ENCODE measurements at places on chromosomes 7 and 10. TPM values are rescaled to one million over a fixed set of nuclear protein-coding genes. Genes with fewer than 3 reads are reported as not detected.
A peak's percentile ranks its signal among the peaks of the same experiment; 100 is the strongest.

- no peaks in the 10 kb centered on the region for H3K27me3 ChIP-seq
- no peak overlapping the region for H3K27ac ChIP-seq
- peaks cover 8% of the 10 kb centered on the region for H3K4me1 ChIP-seq
- no peaks in the 10 kb centered on the region for H3K36me3 ChIP-seq
- H3K4me3 ChIP-seq: no peak overlapping the region
Observed at GRCh38 chr10:102665904-102666509, 21.7 kb downstream of the TRIM8 start.

SUGCT gene
- 9.6 TPM for total RNA-seq

DNA sequence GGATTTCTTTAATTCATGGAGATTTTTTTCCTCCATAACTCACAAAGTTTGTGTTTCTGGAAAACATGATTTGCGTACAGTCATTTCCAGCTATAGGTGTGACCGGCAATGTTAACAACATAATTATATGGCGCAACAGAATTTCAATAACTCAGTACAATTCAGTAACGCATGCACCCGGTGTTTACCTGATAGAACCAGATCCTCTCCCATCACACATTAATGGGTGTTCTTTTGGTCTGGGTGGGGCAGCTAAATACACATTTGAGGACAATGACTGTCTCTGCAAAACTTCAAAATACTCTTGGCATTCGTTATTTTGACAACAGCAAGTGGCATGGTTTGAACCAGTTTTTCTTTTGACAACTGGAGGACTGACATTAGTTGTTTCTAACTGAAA, 102.3 kb downstream of the KLF6 start:
- DNase-seq: no peak
- H3K4me3 ChIP-seq: no peak overlapping the region
- no peaks in the 10 kb centered on the region for H3K4me1 ChIP-seq

DNA sequence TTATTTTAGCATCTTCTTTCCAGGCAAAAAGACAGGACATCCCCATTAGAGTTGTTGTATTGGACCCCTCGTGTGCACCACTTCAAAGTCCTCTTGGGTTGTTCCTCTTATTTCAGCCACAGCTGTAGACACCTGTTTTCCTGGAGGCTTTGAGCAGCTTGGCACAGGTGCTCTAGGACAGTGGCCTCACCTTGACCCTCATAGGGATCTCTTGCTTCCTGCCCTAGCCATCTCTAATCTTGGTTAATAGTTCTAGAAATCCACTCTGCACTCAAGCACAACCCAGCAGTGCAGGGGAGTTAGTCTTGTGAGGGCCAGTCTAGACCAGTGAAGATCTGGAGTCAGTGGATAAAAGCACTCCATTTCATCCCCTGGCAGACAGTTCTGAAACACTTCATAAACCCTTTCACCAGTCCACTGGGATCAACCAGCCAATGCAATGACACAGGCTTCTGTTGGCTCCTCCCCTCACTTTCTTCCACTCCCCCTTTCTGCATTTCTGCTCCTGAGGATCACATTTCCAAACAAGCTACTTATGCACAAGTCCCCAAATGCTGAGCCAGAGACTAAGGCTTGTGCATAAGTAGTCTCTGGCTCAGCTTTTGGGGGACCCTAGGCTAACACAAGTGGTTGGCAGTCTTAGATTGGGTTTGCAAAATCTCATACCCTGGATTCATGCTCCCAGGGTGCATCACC, 131.5 kb upstream of the LAMB4 start:
- no peak overlapping the region for H3K27ac ChIP-seq
- DNase-seq: no peak
- no peaks in the 10 kb centered on the region for H3K4me1 ChIP-seq
- no peaks in the 10 kb centered on the region for H3K36me3 ChIP-seq

CNNM1 gene
- total RNA-seq: not detected

- peak within 1 kb of the TSS; percentile 72 for H3K27ac ChIP-seq
- H3K4me3 ChIP-seq: peak within 1 kb of the TSS; percentile 16
- no peaks in the 10 kb centered on the region for H3K27me3 ChIP-seq
- H3K4me1 ChIP-seq: no peaks in the 10 kb centered on the region
Observed at GRCh38 chr7:150737265-150738055, at the start of gene GIMAP5. Gene GIMAP5 (plus strand): TSS chr7:150737418. CDS start chr7:150740885, 3,467 bp downstream.

DOCK1 gene
- total RNA-seq: 49.7 TPM

DNA sequence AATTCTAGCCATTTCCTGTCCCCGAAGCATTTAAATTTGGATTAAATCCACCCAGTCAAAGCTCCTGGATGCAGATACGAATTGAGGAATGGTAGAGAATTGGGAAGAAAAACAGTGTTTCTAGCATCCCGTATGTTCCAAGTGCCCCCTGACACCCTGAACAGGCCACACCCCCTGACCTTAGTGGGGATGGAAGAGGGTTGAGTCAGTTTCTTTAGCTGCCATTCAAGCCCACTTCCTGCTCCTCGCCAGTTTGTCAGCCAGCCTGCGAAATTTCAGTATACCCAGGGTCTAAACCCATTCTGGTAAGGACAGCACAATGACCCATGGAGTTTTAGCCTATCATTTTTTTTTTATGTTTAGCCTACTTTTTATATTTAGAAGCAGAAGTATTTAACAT, 101.1 kb downstream of the PKD1L1 start:
- DNase-seq: no peak
- H3K4me3 ChIP-seq: no peak overlapping the region
- H3K27me3 ChIP-seq: no peaks in the 10 kb centered on the region
- no peaks in the 10 kb centered on the region for H3K4me1 ChIP-seq
- no peak overlapping the region for H3K27ac ChIP-seq

DNA sequence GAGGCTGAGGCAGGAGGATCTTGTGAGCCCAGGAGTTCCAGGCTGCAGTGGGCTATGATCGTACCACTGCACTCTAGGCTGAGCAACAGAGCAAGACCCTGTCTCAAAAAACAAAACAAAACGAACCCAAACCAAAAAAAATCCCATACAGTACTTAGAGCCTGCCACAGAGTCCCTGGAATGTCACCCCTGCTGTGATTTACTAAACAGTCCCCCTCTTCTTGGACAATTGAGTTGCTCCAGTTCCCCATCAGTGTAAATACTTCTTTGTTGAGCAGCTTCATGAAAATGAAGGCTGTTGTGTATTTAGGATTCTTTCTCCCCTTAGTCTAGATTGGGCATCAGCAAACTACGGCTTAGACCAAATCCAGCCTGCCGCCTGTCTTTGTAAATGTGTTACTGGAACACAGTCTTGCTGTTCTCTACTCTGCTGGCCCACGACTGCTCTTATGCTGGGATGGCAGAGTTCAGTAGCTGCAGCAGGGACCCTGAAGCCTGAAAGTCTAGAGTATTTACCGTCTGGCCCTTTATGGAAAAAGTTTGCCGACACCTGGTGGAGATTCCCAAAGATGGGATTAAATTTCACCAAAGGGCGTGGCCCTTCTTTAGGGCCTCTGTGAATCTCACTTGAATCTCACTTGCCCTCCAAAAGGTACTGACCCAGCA, 57.8 kb downstream of the PALD1 start:
- no peaks in the 10 kb centered on the region for H3K4me1 ChIP-seq
- H3K27ac ChIP-seq: no peak overlapping the region
- no peak for DNase-seq
- H3K27me3 ChIP-seq: no peaks in the 10 kb centered on the region
- H3K4me3 ChIP-seq: no peak overlapping the region

TRPV5 gene
- 0.34 TPM for total RNA-seq

GRCh38 chr7:141864765-141865447, 23.6 kb upstream of the PRSS37 start:
- no peak overlapping the region for H3K4me3 ChIP-seq
- H3K36me3 ChIP-seq: no peaks in the 10 kb centered on the region
- H3K27me3 ChIP-seq: no peaks in the 10 kb centered on the region
- DNase-seq: no peak
- H3K4me1 ChIP-seq: no peaks in the 10 kb centered on the region

- no peak overlapping the region for H3K4me3 ChIP-seq
- H3K4me1 ChIP-seq: no peaks in the 10 kb centered on the region
- no peaks in the 10 kb centered on the region for H3K27me3 ChIP-seq
Observed at GRCh38 chr7:138974675-138975292, 6.4 kb downstream of the KIAA1549 start.

ARHGEF35 gene
- 4.6 TPM for total RNA-seq

GRCh38 chr7:155979994-155980393, 167.7 kb upstream of the SHH start:
- H3K4me1 ChIP-seq: no peaks in the 10 kb centered on the region
- no peak for DNase-seq
- H3K27ac ChIP-seq: no peak overlapping the region

- no peaks in the 10 kb centered on the region for H3K27me3 ChIP-seq
- no peak for DNase-seq
- no peak overlapping the region for H3K4me3 ChIP-seq
- no peaks in the 10 kb centered on the region for H3K36me3 ChIP-seq
- H3K4me1 ChIP-seq: no peaks in the 10 kb centered on the region
Observed at GRCh38 chr10:43387678-43388032, 16.2 kb downstream of the FXYD4 start.

GRCh38 chr10:116271593-116272439, 1.2 kb downstream of the GFRA1 start:
- no peaks in the 10 kb centered on the region for H3K4me1 ChIP-seq
- peak; percentile 42 for DNase-seq
- peak overlapping the region; percentile 33 for H3K4me3 ChIP-seq
- no peaks in the 10 kb centered on the region for H3K36me3 ChIP-seq
- no peak overlapping the region for H3K27ac ChIP-seq
- H3K27me3 ChIP-seq: peaks cover 5% of the 10 kb centered on the region

- no peak for DNase-seq
- no peaks in the 10 kb centered on the region for H3K27me3 ChIP-seq
- H3K27ac ChIP-seq: no peak overlapping the region
- no peaks in the 10 kb centered on the region for H3K36me3 ChIP-seq
- no peak overlapping the region for H3K4me3 ChIP-seq
- no peaks in the 10 kb centered on the region for H3K4me1 ChIP-seq
Observed at GRCh38 chr7:90841759-90842429, 245.8 kb downstream of the CDK14 start.

- no peak for DNase-seq
- no peak overlapping the region for H3K4me3 ChIP-seq
- no peak overlapping the region for H3K27ac ChIP-seq
- H3K27me3 ChIP-seq: no peaks in the 10 kb centered on the region
Observed at GRCh38 chr10:97049670-97050069, 136.1 kb downstream of the SLIT1 start.

DNA sequence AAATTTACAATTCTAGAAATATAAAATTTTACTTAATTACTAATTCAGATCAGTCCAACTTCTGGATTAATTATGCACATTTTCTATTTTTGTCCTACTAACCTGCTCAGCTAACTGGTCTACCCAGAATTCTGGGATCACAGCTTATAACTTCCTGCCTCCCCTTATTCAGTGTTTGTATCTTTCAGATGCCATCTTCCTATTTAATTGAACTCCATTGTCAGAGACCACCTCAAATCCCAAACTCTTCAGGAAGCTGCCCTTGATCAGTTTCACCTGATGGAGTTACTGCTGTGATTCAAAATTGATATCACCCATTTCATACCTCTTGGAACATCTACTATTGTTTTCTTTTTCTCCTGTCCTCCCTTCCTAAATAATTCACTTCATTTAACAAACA, 259.2 kb downstream of the WDR11 start:
- H3K36me3 ChIP-seq: no peaks in the 10 kb centered on the region
- no peak for DNase-seq
- no peak overlapping the region for H3K4me3 ChIP-seq
- H3K27ac ChIP-seq: no peak overlapping the region
- no peaks in the 10 kb centered on the region for H3K4me1 ChIP-seq
